ENCODE measurements at places on chromosomes 5 and 9.

- no peak for DNase-seq
Measured at GRCh38 chr9:18775930-18776329, 257.1 kb downstream of the SAXO1 start.

DNA sequence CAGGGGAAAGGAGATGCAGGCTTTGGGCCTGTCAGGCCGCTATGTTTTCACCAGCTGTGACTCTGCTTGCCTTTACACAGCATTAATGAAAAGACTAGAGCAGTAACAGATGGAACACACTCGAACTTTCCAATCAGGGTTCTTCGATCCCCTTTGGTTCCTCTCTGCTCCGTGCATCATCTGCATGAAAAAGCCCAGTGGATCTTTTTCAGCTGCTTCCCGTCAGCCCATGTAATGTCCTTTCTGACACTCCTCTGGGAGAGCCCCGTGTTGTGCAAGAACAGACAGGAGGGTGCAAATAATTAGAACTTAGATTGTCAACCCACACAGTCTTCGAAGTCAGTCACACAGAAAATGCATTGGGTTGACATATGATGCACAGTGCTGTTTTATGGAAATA, 448.9 kb upstream of the ZNF462 start:
- no peak for DNase-seq

GRCh38 chr9:110949081-110949480, 89.2 kb downstream of the LPAR1 start:
- DNase-seq, result no peak

- no peak for DNase-seq
Measured at GRCh38 chr5:136208916-136209315, 16.0 kb upstream of the SMIM32 start.

GRCh38 chr5:43401827-43402226, 10.4 kb downstream of the CCL28 start:
- no peak for DNase-seq

DNA sequence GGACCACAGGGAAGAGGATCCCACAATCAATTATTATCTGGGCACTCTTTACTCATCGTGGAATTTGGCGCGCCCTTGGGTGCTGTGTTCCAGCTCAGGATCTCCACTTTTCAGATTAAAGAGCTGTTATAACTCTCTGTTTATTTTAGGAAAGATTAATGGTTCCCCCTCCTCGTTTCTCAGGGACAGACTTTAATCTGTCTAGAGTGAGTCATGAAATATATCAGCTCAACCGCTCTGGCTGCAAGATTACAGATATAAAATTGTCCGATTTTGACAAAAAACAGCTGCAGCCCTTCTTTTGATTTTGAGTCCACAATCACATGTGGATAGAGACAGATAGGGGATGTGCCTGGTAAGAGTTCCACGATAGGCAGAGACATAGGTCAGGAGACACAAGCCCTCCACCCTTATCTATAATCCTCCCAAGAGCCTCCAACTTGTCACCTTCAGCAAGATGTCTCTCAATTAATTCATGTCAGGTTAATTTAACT, 77.6 kb upstream of the ANKRD55 start:
- DNase-seq, result no peak

DNA sequence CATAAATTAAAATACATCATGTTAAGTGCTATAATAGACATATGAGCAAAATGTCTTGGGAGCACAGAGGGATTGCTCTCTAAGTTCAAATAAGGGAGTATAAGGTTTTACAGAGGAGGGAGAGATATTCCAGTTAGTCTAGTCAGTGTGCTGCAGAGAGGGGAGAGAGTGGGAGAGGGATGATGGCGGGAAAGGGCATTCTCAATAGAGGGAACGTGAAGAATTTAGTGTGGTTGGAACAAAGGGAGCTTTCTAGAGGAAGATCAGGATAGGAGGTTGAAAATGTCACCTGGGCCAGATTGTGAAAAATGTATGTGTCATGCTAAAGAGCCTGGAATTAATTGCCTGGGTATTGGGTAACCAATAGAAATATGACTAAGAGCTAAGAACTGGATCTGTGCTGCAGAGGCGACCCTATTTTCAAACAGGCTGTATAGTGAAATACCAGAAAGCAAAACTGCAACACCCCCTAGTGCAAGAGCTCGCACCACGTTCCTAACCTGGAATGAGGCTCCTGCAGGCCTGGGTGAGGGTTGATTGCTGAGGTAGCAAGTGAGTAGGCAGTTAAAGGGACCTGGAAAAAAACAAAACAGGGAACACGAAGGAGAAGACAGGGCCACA, 791.8 kb upstream of the C9orf72 start:
- DNase-seq, result peak; percentile 4

- DNase-seq, result no peak
Measured at GRCh38 chr5:51990241-51990640, 607.0 kb downstream of the ISL1 start.

DNA sequence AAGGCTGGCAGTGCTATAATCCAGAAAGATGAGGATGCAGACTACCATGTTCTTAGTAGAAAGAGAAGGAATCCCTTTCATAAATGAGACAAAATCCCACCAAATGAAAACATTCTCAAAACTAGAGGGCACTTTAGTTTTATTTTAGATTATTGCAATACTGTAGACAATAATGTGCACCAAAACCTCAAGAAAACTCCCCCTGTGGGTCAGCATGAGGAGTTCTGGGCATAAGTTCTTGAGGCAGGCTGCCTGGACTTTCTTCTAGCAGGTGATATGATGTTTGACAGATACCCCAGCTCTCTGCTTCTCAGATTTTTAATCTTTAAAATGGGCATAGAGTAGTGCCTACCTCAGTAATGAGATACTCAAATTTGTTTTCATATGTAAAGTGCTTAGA, 196.3 kb upstream of the CTNND2 start:
- DNase-seq, result no peak

All from NCI-H446 treated with DMSO at 0.1 percent for 48 hours (cell line).